Adipocyte (in vitro differentiated cells): ENCODE measurements at places on chromosomes 16 and 17.

GRCh38 chr17:50214976-50215760 is 13.7 kb upstream of the COL1A1 start:
- DNase-seq: peak; percentile 45

DNA sequence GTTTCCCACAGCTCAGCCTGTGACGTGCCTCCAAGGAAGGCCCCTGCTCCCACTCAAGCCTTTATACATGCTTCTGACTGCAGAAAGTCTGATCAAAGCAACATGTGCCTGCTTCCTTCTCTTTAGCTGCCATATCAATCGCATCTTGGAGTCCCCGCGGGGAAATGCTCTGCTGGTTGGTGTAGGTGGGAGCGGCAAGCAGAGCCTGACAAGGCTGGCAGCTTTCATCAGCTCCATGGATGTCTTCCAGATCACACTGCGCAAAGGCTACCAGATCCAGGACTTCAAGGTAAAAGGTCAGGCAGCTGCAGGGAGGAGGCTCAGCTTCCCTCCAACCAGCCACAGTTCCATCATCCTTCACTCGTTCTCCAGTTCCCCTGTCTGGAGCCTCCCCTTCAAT is 189.7 kb downstream of the ZNF18 start:
- no peak for DNase-seq

GRCh38 chr16:6961704-6962103 is 370.9 kb upstream of the RBFOX1 start:
- no peak for DNase-seq

DNA sequence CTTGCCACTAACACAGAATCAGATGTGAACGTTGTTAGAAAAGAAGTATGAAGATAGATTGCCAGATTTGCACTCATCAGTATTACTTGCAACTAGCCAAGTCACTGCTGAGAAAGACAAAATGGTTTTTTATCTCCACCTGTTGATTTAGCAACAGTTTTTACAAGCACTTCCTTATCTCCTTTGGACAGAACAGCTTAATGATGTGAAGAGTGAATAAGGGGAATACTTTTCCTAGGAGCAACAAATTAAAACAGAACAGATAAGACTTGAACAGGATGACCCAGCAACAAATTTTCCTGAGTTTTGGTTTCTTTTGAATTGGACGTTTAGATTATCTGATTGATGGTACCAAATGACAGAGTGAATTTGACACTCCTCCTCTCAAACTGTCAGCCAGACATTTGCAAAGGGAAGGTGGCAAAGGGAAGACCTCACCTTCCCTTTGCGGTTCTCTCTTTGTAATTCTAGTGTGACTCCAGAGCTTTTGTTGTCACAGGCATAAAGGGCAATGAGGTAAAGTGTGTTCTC is 130.6 kb downstream of the NLK start:
- DNase-seq: no peak

DNA sequence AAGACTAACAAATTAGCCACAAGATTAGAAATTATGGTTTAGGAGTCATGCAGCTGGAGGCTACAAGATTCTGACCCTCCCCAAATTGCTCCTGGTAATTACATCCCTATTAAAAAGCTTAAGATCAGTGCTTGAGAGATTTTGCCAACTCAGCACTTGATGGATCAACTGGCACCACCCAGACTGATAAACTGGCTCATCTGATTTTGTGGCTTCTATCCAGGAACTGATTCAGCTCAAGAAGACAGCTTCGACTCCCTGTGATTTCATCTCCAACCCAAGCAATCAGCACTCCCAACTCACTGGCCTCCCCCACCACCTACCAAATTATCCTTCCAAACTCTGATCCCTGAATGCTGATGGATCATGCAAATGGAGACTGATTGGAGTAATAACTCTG is 94.8 kb downstream of the TNFRSF13B start:
- DNase-seq: no peak

DNA sequence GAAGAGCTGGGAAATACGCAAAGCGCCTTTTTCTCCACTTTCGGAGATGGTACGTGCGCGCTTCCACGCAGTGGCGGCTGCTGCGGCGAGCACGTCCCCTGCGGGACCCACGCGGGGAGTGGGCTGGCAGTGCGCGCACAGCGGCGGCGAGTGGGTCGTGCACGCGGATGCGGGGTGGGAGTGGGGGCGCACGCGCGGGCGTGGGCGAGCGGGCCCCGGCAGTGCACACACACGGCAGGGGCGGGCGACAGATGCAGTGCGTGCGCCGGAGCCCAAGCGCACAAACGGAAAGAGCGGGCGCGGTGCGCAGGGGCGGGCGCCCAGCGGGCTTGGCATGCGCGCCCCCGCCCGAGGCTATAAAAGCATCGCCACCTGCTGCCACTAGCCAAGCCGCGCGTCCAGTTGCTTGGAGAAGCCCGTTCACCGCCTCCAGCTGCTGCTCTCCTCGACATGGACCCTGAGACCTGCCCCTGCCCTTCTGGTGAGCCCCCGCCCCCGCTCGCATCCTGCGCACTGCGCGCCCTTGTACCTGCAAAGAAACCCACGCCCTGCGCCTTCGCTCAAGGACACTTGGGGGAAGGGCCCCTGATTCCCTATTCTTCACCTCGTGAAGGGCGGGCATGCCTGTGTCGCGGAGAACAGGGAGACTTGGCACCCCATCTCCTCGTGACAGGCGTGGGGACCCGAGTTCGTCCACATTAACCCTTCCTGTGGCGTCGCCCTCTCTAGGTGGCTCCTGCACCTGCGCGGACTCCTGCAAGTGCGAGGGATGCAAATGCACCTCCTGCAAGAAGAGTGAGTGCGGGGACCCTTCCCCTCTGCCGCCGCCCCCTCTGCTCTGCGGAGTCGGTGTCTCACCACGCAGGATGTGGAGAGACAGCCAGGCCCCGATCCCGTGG is at the start of gene MT3:
MT3 (plus strand) TSS at position 388 of the 899 bp plus-strand sequence; CDS start at position 451, 63 bp downstream.
- peak; percentile 59 for DNase-seq
